Fibroblast of skin of left quadriceps (primary cell): ENCODE measurements at places on chromosomes 3 and 15.

DNA sequence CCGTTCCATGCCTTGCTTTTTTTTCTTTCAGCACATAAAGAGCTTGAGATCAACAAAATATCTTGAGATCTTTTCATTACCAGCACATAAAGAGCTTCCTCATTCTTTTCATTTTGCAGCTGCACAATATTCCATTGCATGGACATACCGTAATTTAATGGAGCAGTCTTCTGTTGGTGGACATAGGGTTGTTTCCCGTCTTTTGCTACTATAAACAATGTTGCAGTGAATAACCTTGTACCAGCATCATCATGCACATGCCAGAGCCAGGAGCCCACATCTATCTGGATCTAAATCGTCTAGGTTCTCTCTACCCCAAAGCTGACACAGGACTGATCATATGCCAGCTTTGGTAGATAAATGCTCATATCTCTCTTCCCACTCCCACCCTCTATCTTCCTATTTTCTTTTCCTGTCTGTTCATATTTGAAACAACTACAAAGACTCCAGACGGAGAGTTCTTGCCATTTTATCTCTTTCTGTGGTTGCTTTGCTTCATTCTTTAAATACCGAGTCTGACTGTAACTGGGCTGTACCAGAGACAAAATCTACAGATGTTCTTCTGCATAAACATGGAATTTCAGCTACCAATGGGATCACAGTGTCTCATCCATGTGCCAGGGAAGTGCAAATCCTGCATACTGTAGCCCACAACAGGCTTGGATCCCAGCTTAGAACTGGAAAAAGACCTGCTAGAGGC, 47.1 kb upstream of the AKAP13 start:
- peak; percentile 86 for DNase-seq

GRCh38 chr3:157101486-157101885, 58.5 kb downstream of the CCNL1 start:
- DNase-seq: no peak

- no peak for DNase-seq
Observed at GRCh38 chr3:55690726-55691125, 203.6 kb upstream of the WNT5A start.

DNA sequence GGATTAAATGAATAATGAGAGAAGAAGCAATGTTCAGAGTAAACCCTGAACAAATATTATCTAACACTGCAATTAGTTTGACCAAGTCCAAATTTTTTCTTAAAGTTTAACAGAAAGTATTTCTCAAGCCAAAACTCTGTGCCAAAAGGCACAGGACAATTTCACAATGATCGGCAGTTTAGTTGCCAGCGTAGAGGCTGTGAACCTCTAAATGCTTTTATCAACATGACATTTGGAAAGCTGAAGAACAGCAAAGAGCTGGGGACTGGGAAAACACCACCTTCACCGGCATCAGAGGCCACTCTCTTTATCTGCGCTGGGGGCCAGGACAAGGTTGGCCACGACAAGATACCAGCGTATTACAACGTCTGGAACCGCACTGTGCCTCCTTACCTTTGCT, 125.6 kb downstream of the ADAMTS17 start:
- no peak for DNase-seq

DNA sequence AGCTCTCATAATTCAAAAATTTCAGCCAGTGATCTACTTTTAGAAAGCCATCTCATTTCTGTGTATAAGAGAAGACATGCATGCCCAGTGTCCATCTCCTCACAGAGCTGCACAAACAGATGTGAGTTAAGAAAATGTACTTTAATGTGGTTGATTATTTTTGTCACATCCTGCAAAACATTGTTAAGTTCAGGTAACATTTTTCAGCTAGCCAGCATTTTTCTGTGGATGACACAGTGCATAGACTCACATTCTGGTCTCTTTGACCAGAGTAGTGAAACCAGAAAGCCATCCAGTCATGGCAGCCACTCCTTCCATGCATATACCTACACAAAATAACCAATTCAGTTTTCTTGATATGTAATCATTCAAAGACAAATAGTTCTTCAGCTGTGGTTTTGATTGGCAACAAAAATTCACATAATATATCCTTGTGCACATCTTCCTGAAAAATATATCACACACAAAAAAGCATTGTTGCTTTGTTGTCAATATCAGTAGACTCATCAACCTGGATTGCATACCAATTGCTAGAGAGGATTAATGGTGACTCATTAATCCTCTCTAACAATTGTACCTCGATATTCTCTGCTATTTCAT, 2.1 kb upstream of the PLSCR1 start:
- DNase-seq: no peak

DNA sequence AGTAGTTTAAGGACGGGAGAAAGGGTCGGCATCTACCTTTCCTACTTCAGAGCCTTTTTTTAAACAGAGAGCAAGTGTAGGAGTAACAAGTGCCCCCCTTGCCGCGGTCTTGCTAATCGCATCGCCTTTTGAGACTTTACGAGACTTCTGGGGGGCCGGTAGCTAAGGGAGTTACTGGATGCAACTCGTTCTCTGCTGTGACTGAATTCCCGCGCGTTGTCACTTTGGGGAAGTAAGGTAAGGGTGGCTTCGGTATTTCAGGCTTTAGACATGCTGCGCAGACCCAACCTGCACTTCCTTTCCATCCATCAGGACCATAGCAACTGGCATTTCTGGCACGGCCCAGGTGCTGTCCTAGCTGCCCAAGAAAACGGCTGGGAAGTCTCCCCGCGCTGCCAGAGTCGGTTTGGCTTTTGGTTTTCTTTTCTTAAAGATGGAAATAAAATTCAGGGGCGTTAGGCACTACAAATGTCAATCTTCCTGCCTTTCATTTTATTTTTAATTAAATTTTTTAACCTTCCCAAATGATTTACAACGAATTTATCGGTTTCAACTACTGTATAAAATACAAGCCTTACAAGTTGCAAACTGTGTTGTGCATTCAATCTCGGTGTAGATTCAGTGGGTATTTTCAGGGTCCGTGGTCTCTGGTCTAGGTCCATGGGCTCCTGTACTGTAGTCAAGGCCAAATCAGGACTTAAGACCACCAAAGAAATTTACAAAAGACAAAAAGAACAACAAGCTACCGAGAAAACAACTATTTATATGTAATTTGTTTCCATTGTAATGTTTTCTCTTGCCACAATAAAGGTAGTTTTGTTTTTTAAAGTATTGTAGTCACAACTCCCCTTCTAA, 3.5 kb downstream of the MECOM start:
- no peak for DNase-seq

GRCh38 chr3:136249593-136249992, 547 bp upstream of the PCCB start:
- no peak for DNase-seq

- no peak for DNase-seq
Observed at GRCh38 chr3:77571971-77572715, 532.2 kb downstream of the ROBO2 start.

DNA sequence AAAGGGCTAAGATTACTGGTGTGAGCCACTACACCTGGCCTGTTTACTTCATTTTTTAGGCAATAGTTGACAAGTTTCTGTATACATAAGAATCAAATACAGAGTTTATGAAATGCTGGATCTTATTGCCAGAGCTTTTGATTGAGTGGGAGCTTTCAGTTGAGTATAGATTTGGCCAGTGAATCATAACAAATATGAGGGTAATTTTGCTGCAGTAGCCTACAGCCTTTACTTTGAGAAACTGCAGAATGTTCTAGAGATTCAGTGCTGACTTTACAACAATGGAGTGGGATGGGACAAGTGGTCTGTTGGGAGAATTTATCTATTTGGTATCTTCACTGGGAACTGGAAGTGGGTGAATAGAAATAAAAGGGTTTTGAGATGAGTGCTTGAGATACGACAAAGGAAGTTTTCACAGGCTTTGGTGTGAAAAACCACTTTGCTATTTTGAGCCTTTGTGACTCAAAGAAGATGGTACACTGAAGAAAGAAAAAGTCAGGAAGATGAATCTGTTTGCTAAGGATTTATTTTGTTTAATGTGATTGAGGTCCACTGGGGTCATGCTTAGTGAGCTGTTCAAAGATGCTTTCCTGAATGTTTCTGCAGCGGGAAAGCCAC, 227.8 kb downstream of the UBE2E2 start:
- DNase-seq: no peak

DNA sequence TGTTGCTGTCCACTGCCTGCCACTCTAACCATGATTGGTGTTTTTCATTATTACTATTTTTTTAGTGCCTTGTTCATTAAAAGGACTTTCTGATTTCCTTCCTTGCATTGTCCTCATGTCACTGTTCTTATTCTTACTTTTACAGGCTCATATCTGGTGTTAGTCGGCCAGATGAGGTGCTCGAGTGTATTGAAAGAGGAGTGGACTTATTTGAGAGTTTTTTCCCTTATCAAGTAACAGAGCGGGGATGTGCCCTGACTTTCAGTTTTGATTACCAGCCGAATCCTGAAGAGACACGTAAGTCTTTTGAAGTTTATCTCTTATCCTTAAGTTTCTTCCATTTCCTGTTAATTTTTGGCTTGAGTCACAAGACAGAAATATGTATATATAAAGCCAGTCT, 23.2 kb downstream of the QTRT2 start:
- no peak for DNase-seq

GRCh38 chr3:55177749-55178148, 249.9 kb upstream of the LRTM1 start:
- DNase-seq: no peak

- DNase-seq: peak; percentile 50
Observed at GRCh38 chr15:55279746-55280351, 9.8 kb downstream of the RAB27A start.

DNA sequence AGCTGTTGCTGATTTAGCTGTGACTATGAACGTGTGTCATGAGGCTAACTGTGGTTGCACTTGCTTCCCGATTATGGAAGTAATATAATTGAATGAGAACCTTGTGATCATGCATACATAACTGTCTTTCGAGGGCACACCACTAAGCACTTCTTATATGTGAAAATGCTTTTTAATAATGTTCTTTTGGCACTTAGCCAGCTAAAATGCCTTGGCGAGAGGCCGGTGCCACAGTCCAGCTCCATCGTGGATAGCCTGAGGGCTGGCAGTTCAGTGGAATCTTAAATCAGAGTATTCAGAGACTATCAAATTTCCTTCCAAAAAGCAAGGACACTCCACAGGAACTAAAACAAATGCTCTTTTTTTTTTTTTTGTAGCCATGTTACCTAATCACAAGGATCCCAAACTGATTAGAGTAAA, 161.6 kb upstream of the FRMD4B start:
- DNase-seq: no peak

DNA sequence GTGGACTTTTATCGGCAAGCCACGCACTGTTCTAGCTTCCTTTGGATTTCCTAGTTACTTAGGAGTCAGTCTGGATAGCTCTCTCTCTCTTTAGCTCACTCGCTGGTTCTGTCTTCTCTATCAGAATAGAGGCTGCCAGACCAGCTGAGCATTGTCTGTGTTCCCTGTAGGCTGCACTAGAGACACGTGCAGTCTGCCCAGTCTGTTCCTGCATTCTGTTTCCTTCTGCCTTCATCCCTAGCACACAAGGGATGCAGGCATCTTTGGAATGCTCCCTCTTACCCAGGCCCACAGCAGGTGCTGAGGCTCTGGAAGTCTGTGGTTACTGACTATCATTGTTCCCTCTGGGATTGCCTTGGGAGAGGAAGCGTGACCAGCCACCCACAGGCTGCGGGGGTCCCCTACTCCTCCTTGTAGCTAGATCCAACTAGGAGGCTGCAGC, 322.8 kb downstream of the ZNF621 start:
- DNase-seq: no peak

- no peak for DNase-seq
Observed at GRCh38 chr3:114221165-114221880, 16.1 kb downstream of the ZNF80 start.

GRCh38 chr15:47924381-47924780, 196.4 kb upstream of the SLC24A5 start:
- DNase-seq: no peak

GRCh38 chr3:56737006-56737405, 53.9 kb upstream of the TASOR start:
- DNase-seq: no peak

DNA sequence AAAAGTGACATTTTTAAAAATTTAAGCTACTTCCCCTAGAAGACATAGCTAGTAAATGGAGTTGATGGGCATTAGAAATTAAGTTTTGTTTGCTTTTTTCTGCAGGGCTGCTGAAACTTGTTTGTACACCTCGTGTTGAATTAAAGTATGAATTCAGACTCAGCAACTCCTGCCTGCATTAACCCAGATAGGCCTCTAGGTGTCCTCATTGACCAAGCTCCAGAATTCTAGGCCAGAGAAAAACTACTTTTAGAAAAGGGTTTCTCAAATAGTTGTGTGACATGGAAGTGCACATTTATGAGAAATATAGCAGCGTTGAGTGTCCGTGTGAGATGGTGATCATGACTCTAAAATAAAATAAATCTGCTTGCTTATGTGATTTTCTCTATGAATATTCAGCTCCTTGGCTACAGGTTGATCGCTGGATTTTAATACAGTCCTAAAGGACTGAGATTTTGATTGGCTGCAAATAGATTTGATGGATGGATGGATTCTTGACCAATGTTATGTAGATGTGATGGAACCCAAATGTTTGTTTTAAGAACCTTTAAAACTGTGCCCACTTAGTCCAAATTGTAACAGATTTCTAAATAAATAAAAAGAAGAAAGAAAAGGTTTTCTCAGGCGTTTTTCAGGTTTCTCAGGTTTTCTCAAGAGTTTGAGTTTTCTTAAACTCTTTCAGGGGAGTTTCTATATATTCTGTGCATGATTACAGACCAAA, 39.4 kb upstream of the LMOD3 start:
- DNase-seq: no peak

- no peak for DNase-seq
Observed at GRCh38 chr3:189041482-189042090, 130.2 kb upstream of the TPRG1 start.

DNA sequence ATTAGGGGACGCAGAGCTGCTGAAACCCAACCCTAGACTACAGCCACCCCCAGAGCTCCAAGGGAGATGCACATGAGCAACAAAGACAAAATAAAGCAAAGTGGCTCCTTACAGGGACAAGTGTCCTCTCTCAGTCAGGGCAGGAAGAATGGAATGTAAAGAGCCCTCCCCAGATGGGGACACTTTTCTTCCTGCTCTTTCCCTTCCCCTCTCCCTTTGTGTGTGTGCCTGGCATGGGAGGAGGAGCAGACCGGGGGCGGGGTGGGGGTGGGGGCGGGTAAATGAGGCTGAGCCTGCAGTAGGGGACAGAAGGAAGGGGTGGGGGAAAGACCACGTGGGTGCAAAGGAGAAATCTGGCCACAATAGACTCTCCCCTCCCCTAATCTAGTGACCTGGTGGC, 37.4 kb downstream of the ACAA1 start:
- DNase-seq: no peak

DNA sequence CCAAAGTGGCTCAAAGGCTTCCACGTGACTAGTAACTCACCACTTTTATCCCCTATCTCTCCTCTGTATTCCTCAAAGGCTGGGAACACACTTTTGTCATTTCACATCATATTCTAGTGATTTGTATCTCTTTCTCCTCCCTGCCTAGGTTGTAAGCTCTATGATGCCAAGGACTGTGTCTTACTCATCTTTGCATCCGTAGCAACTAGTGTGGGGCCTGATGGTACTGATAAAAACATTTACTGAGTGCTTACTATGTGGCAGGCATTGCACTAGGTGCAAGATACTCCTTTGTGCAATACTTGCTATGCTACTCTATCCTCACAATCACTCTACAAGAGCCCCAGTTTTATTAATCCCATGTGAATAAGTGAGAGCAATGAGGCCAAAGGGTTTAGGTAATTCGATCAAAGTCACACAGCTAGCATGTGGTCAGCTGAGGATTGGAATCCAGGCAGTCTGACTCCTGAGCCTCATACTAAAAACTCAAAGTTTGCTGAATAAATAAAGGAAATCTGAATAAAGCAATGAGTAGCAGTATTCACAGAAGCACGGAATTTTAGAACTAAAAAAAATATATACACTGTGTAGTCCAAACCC, 342.6 kb upstream of the ICE2 start:
- no peak for DNase-seq

- DNase-seq: no peak
Observed at GRCh38 chr3:126685493-126685892, 18.5 kb upstream of the CHCHD6 start.
